ENCODE measurements at places on chromosomes 1 and 21.
A peak's percentile ranks its signal among the peaks of the same experiment; 100 is the strongest.

DNA sequence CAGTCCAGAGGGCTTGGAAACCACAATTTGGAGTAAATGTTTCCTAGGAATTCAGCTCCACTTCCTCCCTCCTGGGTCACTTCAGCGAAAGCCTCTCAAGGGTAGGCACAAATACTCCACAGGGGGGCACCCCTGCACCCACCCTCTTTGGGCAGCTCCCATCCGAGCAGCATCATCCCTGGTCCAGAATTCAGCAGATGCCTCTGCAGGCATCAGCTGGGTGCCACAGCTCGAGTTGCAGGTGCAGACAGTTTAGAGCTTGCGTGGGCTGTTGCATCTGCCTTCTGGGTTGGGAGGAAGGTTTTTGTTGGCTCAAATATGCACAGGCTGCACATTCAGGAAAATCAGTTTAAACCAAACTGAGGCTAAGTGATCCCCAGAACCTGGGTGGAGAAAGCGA is 25.0 kb downstream of the KANK4 start:
- DNase-seq, result no peak

DNA sequence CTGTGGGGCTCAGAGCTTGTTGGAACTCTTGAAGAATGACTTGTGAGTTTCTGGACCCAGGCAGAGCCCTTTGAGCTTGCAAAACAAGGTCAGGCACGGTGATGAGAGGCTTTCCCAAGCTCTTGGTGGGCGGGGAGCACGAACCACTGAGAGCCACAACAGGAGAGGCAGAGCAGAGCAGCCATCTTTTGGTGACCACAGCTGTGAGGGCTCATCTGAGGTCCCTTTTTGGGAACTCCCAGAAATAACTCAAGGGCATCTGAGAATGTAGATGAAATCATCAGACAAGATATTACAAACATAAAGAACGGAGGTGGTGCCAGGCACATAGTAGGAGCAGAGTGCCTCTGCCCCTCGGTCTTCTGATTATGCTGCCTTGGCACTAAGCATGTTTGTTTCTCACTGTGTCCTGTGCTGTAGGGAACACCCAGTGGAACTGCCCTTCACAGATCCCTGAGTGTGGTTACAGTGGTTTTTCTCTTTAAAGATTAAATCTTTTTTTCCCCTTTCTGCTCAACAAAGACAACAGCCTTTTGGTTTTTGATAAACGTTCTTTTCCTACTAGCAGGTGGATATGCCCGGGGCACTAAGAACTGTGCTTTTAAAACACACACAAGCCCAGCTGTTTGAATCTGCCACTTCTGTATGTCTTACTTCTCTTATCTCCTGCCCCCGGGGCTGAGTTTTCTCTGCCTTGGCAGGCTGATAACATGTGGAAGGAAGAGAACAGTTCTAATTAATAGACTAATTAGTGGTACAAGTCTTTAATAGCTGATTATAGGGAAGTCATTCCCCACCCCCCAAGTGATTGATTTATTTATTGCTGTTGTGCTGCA is 37.7 kb downstream of the CD34 start:
- peak; percentile 48 for DNase-seq

GRCh38 chr1:81032973-81033425 is 767.7 kb upstream of the ADGRL2 start:
- no peak for DNase-seq

DNA sequence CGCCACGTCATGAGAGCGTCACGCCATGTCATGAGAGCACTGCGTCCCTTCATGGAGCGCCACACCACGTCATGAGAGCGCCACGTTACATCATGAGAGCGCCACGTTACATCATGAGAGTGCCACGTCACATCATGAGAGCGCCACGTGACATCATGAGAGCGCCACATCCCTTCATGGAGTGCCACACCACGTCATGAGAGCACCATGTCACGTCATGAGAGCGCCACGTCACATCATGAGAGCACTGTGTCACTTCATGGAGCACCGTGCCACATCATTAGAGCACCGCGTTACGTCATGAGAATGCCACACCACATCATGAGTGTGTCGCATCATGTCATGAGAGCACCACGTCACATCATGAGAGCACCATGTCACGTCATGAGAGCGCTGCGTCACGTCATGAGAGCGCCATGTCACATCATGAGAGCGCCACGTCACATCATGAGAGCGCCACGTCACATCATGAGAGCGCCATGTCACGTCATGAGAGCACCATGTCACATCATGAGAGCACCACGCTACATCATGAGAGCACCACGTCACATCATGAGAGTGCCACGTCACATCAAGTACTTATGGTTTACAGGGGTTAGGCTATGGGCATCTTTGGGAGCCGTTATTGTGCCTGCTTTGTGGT is 9.8 kb upstream of the NLRP3 start:
- DNase-seq, result no peak

DNA sequence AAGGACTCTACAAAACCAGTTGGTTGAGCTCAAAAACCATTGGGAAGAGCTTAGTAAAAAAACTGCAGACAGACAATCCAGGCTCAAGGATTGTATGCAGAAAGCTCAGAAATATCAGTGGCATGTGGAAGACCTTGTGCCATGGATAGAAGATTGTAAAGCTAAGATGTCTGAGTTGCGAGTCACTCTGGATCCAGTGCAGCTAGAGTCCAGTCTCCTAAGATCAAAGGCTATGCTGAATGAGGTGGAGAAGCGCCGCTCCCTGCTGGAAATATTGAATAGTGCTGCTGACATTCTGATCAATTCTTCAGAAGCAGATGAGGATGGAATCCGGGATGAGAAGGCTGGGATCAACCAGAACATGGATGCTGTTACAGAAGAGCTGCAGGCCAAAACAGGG is 104.0 kb upstream of the BMP8A start:
- DNase-seq, result no peak

DNA sequence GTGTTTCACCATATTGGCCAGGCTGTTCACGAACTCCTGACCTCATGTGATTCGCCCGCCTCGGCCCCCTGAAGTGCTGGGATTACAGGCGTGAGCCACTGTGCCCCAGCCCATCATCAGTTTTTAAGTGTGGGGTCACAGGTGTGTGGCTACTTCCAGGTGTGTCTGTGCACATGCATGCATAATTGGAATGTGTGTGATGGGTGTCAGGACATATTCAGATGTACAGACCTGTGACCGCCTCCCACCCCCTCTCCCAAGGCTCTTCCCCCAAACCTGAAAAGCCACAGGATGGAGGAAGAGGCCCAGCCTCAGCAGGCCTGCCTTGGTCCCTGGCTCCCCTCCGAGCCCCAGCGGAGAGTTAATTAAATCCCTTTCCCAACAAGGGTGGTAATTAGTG is 37.3 kb upstream of the CSF3R start:
- DNase-seq, result no peak

- DNase-seq, result no peak
These were observed 115.3 kb downstream of the NTPCR start for GRCh38 chr1:233065685-233066084.

GRCh38 chr1:217712925-217713597 is 81.9 kb downstream of the SPATA17 start:
- DNase-seq, result no peak

DNA sequence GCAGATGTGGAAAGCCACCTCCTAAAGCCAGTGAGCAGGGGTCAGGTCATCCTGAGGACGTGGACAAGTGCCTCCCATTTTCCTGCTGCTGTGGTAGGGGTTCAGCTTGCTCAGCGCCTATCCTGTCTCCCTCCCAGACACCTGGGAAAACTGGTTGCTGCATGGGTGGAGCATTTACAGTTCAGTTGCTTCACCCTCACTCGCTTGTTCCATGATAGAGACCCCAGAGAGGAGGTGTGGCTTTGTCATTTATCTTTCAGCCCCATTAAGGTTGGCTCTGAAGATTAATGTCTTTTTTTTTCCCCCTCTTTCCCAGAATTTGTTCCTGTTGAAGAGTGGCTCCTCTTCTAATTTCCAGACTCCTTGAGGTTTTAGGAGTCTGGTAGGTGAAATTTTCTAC is 9.2 kb downstream of the VANGL1 start:
- no peak for DNase-seq

- no peak for DNase-seq
These were observed 121.3 kb upstream of the HOOK1 start for GRCh38 chr1:59693406-59693805.

GRCh38 chr1:59243550-59243949 is 53.3 kb upstream of the FGGY start:
- no peak for DNase-seq

DNA sequence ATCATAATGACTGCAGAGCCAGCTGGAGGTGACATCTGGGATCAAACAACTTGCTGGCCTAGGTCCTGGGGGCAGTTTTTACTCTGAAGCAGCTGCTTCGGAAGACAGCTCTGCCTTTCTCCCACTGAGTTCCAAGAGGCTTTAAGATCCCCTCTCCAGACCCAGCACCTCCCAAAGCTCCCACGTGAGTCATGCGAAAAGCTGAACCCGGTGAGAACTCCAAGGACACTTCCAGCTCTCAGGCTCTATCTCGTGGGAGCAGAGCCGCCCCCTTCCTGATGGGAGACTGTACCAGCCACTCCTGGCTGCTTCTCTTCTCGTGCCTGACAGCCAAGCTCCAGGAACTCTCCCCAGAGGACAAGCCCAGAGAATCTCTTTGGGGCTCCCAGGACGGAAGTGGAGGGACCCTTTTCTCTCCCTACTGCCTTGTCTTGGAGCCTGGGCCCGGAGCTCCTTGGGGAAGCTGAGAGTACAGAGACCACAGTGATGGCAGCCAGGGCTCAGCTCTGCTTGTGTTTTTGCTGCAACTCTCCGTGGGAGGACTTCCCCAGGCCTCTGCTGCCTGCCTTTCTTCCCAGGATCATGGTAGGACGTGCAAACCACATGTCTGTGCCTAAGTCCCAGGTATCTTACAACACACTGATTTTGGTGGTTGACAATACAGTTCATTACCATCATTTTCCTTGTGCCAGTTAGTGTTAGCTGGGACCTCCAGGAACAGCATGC is 40.6 kb downstream of the STUM start:
- DNase-seq, result no peak

DNA sequence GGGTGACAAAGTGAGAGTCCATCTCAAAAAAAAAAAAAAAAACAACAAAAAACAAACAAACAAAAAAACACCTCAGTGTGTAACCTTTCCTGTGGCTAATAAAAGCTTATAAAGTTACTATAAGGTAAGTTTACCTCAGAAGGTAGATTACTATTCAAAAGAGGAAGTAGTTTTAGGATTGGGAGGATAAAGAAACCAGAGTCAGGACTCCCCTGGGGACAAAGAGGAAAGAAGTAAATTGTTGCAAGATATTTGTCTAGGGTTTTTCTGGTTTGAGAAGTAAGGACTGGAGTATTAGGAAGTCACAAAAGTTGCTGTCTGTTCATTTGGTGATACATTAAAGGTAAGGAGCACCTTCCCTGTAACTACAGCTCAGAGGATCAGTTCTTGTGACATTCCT is 23.8 kb upstream of the CENPF start:
- DNase-seq, result no peak

GRCh38 chr1:214514819-214515383 is 36.5 kb downstream of the PTPN14 start:
- DNase-seq, result no peak

DNA sequence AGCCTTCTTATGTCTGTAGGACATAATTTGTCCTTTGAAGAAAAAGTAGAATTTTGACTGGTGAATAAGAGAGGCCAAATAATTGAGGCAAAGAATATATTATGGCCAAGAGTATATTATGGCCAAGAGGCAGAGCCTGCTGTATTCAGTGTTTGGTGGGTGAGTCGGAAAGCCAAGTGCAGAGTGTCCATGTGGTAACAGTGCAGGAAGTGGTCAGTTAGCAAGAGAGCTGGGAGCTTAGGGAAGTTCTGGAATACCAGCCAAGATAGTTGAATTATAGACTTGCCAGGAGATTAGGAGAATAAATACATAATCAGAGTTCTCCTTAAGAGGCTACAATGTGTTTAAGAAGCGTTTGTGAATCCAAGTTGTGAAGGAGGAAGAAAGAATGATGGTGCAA is 131.5 kb upstream of the LMO4 start:
- DNase-seq, result no peak

GRCh38 chr1:29209173-29209572 is 21.6 kb downstream of the MECR start:
- no peak for DNase-seq

DNA sequence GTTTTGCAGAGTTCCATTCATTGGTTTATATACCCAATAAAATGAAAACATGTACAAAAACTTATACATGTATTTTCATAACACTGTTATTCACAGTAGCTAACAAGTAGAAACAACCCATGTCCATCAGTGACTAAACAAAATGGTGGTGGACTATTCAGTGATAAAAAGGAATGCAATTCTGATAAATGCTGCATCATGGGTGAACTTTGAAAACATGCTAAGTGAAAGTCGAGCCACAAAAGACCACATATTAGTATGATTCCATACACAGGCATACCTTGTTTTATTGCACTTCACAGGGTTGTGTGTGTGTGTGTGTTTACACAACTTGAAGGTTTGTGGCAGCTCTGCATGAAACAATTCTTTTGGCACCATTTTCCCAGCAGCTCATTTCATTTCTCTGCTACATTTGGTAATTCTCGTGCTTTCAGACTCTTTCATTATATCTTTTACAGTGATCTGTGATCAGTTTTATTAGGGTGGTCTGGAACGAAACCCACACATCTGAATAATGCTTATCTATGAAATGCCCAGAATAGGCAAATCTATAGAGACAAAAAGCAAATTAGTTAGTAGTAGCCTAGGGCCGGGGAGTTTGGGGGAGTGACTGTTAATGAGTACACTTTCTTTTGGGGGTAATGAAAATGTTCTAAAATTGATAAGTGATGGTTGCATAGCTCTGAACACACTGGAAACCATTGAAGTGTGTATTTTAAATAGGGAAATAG is 27.2 kb downstream of the RNF11 start:
- no peak for DNase-seq

- DNase-seq, result no peak
These were observed 3.6 kb upstream of the ZNF124 start for GRCh38 chr1:247175458-247175857.

GRCh38 chr21:42505090-42505726 is 8.4 kb upstream of the SLC37A1 start:
- DNase-seq, result no peak

GRCh38 chr1:47842228-47842919 is 154.8 kb downstream of the TRABD2B start:
- no peak for DNase-seq

- DNase-seq, result peak; percentile 3
These were observed 32.1 kb downstream of the TGFB2 start for GRCh38 chr1:218377143-218377660.

DNA sequence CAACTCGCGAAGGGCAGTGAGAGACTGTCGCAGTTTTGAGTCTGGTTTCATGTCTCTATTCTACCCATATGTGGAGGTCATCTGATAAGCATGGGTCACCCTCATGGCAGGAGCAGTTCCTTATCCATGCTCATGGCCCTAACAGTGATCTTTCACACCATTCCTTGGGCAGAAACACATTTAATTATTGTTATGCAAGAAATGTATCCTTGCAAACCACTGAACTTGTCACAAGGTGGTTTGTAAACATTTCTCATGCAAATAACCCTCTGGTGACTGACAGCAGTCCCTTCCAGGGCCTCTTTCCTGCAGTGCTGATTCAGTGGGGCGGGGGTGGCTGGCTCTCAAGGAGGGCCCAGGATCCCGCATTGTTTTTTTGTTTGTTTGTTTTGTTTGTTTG is 421.4 kb upstream of the RUNX1 start:
- no peak for DNase-seq
